ENCODE measurements at places on chromosomes 3 and 15.

- DNase-seq, result no peak
These were observed 498.1 kb upstream of the TPRG1 start for GRCh38 chr3:188673646-188674186.

DNA sequence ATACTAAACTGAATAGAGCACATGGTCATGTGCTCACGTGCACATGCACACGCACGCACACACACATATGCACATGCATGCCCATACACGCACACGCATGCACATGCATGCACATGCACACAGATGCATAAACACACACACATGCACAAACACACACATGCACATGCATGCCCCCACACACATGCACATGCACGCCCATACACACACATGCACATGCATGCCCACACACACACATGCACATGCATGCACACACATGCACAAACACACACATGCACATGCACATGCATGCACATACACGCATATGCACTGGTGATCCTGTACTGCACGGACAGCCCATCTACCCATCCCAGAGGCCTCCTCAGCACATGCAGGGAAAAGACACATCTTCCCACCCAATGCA is 426.6 kb downstream of the OCA2 start:
- DNase-seq, result no peak

- DNase-seq, result no peak
These were observed 277.7 kb upstream of the ZNF717 start for GRCh38 chr3:76063019-76063418.

DNA sequence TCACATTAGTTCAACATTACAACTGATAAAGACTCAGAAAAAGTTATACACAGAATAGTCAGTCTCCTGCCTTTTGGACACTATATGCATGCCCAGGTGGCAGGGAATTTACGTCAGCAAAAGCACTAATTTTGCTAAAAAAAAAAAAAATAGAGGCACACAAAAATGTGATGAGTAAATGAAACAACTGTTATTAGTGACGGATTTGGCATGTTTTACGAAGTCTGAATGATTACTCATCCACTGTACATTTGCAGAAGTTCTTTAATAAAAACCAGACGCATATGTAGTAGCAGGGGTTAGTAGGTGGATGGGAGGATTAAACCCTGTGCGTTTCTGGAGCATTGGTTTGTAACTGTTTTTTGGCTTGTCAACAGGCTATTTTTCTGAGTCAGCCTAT is 99.0 kb downstream of the MITF start:
- DNase-seq, result no peak

- DNase-seq, result peak; percentile 75
These were observed at the start of gene CCR1 for GRCh38 chr3:46208167-46208704. TSS of gene CCR1 (minus strand) at chr3:46208313. CDS start at chr3:46204313, 4,000 bp downstream.

DNA sequence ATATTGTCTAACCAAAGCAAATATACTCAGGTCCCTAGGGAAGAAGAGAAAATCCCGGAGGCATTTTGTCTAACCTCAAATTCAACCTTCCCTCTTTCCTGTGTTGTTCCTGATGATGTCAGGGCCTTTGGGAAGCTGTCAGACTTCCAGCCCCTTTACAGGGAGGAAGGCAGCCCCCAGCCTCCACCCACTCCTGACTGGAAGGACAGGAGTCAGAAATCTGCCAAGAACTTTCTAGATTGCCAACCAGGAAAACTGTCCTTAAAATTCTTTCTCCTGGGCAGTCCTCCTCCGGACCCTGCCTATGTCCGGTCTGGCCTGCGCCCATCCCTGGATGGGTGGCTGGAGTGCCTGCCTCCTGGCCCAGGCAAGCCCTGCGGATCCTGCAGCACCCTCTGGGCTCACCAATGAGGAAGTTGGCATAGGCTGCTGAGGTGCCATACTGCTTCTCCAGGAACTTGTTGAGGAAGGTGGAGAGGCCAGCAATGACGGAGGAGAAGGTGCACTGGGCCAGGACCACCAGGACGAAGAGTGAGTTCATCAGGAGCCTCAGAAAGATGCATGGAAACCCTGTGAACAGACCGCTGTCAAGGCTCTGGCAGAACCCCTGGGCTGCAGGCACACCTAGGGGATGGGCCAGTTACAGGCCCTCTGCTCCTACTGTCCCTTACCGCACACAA is 52.6 kb upstream of the RAB6B start:
- DNase-seq, result no peak

GRCh38 chr3:137121704-137122314 is 164.0 kb downstream of the IL20RB start:
- peak; percentile 30 for DNase-seq

GRCh38 chr15:88805031-88805780 is 2.0 kb downstream of the ACAN start:
- DNase-seq, result peak; percentile 21

DNA sequence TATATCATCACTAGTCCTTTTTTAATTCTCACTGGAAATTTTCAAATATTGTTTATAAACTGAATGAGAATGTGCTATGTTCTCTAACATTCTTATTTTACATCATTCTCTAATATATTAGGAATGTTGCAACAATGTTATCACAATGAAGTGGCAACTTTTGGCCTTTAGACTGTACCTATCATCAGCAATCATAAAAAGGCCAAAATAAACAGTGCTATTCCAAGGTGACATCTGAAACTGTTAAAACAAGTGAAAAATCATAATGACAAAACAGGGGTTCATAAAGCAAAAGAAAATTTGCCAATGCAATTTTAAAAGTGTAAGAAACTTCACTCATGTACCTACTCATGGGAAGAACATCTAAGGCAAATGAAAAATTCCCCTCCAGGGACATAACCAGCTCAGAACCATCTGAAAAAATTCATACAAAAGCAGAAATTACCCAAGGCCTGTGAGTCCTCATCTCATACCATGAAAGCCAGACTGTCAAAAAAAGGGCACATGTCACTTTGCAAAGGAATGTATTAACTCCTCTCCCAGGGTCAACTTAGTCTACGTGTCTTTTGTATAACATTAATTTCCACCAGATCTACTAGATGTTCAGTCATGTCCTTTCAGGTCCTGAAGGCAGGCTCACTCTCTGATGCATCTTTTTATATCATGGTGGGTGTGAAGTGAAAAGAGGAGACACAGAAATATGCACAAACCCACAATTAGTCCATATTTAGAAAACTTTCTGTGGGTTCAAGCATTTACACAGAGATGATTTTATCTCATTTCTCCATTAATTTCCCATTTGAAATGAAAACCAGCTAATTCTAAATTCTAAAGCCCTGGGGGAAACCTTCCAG is 211.9 kb downstream of the CBLB start:
- DNase-seq, result no peak

GRCh38 chr3:18445401-18446148 is 20.4 kb upstream of the SATB1 start:
- peak; percentile 78 for DNase-seq

- DNase-seq, result peak; percentile 49
These were observed 316.0 kb upstream of the CBLB start for GRCh38 chr3:106184540-106185457.

DNA sequence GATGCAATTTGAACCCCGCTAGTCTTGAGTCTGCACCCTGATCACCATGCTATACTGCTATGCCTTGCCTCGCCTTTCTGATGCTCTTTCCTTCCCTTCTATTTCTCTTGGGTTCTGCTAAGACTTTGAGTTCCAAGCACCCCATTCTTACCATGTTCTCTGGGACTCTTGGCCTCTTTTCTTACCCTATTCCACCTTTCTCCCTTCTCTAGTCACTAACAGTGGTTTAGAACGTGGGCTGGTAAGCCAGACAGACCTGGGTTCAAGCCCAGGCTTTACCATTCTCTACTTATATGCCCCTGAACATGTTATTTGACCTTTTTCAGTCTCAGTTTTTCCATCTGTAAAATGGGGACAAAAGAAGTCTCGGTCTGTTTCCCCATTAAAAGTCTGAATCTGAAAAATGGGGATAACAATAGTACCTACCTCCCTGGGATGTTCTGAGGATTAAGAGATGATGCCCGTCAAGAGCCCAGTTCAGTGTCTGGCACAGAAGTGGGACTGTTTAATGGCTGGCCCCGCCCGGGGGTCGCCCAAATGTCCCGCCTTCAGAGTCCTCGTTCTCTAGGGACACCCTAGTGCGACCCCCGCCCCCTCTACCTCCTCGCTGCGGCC is 376 bp downstream of the TADA3 start:
- DNase-seq, result no peak

- peak; percentile 35 for DNase-seq
These were observed 7.3 kb downstream of the FAM98B start for GRCh38 chr15:38461066-38461833.
